ENCODE measurements at places on chromosomes 2 and 18.

GRCh38 chr2:21261591-21261990, 137.8 kb downstream of the TDRD15 start:
- no peak for DNase-seq

GRCh38 chr2:67877301-67877700, 185.5 kb downstream of the C1D start:
- DNase-seq = no peak

DNA sequence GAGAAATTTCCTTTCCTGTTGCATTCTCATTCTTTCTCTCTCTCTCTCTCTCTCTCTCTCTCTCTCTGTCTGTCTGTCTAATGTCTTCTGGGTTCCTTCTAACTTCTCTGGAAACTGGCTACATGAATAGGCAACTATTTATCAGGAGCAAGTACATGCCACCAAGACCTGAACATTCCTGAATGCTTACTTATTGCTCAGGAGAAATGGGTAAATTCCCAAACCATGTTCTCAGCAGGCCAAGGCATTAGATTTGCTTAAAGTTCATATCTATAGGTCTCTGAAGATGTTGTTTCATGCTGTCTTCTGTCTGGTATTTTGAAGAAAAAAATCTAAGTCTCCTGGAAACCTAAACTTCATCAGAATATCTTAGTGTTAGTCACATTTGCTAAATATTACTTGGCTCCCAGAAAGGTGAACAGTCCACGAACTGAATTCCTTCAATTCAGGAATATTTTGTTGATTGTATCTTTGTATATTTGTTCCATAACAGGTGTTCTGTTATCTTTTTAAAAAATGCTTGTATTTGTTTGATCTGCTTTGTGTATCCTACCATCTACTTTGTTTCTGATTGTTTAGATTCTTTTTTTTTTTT, 77.2 kb upstream of the FIGN start:
- no peak for DNase-seq

GRCh38 chr2:220064111-220065030, 436.9 kb downstream of the SLC4A3 start:
- DNase-seq = no peak

GRCh38 chr18:2906704-2907549, 60.1 kb downstream of the EMILIN2 start:
- DNase-seq = no peak

DNA sequence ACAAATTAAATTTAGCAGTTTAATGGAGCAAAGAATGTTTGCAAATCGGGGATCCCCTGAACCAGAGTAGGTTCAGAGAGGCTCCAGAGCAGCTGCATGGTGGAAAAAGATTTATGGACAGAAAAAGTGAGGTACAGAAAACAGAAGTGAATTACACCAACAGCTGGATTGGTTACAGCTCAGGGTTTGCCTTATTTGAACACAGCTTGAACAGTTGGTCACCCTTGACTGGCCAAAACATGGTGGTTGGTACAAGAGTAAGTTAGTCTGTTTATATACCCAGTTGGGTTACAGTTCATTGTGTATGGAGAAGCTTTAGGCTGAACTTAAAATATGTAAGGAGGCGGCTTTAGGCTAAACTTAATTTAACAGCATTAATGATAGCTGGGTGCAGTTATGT, 5.4 kb upstream of the CDCA7 start:
- no peak for DNase-seq

GRCh38 chr2:133461484-133461883, 106.8 kb downstream of the NCKAP5 start:
- DNase-seq = no peak

DNA sequence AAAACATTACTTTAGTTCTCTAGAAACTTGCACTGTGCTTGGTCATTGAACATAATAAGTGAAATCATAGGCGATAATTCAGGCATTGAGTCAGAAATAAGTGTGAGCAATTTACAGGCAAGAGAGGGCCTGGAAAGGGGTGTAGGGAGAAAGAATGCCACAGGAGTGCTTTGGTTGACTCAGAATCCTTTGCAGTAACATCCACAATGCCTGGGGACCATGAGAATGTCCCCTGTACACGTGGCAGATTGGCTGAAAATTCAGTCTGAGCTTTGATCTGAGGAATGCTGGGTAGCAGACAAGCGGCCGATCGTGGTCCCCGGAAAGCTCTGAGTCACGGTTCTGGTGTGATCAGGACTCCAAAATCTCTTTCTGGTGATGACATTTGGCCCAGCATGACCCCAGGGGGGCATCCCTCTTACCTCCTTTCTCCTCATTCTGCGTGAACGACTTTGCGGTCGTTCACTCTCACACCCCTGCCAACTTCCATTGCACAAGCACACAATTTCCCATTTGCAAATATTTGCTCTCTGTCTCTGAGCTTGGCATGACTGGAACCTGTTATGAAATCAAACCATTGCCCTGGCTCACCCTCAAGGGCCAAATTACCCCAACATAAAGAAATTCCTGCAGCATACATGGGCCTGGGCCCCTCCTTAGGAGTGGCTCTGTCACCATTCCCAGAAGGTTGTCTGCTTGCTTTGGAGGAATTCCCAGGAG, 305.0 kb upstream of the EPAS1 start:
- DNase-seq = no peak

- DNase-seq = no peak
Observed at GRCh38 chr2:76381624-76382023, 670.9 kb upstream of the GCFC2 start.

All from Right ventricle myocardium inferior (tissue), 1 donor.